ENCODE measurements at places on chromosomes 12 and 14.

- no peak for DNase-seq
These were observed 9.4 kb upstream of the PLBD2 start for GRCh38 chr12:113348849-113349536.

DNA sequence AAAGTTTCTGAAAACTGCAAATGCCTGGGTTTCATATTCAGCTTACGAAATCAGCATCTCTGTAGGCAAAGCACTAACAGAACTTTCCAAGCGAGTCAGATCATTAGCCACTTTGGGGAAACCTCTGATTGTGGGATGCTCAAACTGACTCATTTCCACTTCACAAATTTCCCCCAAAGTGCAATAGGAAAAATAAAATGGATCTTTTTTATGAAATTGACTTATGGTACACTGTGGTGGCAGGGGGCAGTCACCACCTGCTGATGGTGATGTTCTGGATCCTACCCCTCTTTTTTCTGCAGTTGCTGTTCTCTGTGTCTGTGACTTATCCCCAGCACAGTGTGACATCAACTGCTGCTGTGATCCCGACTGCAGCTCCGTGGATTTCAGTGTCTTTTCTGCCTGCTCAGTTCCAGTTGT lies 5.6 kb downstream of the TCTN1 start:
- DNase-seq, result no peak

DNA sequence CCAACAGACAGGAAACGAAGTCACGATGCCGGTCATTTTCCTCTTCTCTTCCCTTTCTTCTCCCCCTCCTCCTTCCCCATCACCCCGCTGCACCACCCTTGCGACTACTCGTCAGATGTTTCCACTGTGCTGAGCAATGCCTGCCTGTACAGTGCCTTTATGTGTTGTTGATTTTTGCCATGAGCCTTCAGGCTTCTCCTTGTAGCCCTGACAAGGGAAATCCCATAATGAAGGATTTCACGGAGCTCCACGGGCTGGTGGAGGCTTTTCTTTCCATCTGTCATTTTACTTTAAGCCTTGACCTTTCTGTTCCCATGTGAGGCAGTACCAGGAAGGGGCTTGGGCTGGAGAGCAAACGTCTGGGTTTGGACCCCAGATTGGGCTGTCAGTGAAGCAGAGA lies 28.7 kb upstream of the CCND2 start:
- DNase-seq, result no peak

- DNase-seq, result no peak
These were observed 94.7 kb downstream of the SLC2A13 start for GRCh38 chr12:40010899-40011774.

DNA sequence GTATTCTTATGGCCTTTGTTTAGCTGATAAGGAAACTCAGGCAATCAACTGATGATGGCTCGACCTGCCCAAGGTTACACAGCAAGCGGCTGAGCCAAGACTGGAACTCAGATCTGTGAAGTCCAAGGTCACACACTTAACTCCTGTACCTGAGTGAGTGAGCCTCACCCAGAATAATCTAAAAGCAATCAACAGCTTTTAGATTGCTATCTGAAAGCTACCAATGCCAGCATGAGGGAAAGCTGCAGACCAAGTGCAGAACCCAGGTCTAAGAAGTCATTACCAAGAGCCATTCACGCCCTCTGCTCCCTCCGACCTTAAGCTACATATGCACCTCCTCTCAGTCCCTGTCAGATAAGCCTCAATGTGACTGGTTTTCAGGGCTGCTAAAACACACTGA lies 12.1 kb downstream of the APPL2 start:
- DNase-seq, result no peak

- no peak for DNase-seq
These were observed 257.0 kb downstream of the DPF3 start for GRCh38 chr14:72636871-72637270.

DNA sequence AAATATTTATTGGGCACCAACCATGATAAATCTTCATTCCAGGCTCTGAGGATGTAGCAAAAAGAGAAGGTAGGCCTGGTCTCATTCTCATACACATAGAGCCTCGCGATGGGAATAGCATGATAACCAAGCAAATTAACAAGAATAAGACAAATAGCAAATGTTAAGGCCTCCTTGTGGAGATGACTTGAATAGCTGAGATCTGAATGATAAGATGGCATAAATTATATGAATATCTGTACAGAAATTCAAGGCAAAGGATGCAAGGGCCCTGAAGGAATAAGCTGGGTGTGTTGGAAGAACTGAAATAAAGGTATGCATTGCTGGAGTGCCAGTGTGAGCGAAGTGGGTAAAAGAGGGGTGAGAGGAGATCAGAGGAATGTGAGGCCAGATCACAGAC lies 114.8 kb downstream of the ALX1 start:
- DNase-seq, result no peak

GRCh38 chr12:68750506-68750905 lies 4.5 kb downstream of the SLC35E3 start:
- DNase-seq, result no peak

DNA sequence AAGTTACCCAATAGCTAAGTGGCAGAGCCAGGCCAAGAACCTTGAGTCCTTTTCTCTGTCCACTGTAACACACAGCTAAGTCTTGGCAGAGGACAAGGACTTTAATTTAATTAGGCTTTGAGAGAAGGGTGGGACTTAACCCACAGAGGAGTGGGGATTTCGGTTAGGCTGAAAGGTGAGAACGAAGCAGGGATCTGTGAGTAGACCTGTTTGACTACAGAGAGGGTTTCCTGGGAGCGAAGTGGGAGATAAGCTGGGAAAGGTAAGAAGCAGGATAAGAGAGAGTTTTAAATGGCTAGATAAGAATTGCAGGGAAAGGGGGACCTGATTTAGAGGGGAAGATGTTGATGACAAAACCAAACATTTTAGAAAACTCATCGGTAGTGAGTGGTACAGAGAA lies 2.0 kb upstream of the PPFIBP1 start:
- DNase-seq, result no peak

DNA sequence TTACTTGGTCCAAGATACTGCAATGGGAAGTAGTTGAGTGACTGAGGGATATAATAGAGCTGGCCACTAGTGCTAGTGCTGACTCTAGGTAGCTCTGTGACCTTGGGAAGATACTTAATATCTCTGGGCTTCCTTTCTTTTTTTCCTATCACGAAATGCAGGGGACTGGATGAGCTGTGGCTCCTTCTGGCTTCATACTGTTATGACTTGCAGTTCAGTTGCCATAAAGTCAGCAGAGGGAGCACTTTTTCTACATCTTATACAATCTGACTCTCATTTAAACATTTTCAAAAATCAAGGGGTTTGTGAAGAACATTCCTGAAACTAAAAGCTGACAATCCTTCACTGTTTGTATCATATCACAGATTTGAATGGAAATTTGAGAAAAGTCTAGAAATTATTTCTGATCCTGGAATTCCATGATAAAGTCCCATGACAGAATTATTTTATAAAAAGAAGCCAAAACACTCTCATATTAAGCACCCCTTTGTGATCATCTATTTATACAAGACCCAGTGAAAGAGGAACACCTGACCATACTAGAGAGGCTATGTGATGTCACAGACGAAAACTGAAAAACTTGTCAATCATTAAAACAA lies 5.3 kb downstream of the BHLHE41 start:
- no peak for DNase-seq
